ENCODE measurements at places on chromosomes 1 and 21.

DNA sequence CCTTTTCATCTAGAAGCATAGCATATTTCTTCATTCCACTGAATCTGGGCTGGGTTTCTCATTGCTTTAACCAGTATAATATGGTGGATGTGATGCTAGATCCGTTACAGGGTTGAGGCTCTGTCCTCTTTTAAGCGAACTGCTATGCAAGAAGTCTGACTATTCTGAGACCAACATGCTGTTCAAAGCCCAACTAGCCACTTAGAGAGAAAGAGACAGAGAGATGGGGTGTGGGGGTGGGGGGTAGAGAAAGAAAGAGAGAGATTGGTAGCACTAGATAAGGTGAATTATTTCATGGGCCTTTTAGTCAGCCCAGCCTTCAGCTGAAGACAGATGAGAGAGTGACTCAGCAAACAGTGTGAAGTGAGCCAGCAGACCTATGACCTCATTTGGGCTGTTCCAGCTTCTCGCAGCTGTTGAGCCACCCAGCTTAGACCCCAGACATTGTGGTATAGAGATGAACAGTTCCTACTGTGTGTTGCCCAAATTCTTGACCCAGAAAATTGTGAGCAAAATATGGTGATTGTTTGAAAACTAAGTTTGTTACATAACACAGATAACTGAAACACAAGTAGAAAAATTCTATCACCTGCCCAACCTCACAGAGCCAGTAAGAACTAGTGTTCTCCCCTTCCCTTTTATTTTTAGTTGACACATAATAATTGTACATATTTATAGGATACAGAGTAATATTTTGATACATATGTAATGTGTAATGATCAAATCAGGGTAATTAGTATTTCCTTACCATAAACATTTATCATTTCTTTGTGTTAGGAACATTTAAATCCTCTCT, 40.7 kb upstream of the PRKACB start:
- DNase-seq: peak; percentile 48

- DNase-seq: peak; percentile 7
These were observed 26.3 kb downstream of the PER3 start for GRCh38 chr1:7810395-7810794.

- no peak for DNase-seq
These were observed 135.2 kb upstream of the COA6 start for GRCh38 chr1:234238060-234238459.

- DNase-seq: no peak
These were observed 118.4 kb downstream of the HIVEP3 start for GRCh38 chr1:41800311-41800829.

DNA sequence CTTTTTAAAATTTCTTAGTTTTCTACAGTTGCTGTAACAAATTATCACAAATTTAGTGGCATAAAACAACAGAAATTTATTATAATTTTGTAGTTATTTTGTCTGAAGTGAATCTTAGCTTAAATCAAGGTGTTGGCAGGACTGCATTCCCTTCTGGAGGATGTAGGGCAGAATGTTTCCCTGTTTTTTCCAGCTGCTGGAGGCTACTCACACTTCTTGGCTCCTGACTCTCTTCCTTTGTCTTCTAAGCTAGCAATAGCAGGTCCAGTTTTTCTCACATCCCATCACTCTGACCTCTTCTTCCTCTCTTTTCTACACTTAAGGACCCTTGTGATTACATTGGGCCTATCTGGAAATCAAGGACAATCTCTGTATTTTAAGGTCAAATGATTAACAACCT, 84.1 kb downstream of the PKN2 start:
- no peak for DNase-seq

GRCh38 chr1:243457363-243457982, 201.6 kb downstream of the SDCCAG8 start:
- no peak for DNase-seq

- no peak for DNase-seq
These were observed 46.7 kb upstream of the FBXO28 start for GRCh38 chr1:224067207-224067606.

DNA sequence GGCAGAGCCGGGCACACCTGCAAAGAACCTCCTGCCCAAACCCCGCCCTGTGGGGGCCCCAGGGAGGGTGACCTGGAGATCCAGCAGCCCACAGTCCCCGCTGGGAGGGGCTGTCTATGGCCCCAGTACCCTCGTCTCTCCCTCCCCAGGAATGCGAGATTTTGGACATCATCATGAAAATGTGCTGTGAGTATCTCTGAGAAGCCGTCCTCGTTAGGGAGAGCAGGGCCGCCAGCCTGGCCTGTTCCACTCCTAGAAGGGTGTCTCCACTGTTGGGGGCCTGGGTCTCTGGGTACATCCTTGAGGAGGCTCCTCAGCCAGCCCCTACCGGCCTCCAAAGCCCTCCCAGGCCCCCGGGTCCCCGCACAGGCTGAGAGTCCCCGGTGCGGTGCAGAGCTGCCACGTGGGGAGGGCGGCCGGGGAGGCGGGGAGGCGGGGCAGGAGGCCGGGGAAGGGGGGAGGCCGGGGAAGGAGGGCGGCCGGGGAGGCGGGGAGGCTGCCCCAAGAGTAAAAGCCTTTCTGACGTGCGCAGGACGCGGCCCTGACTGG, 18.7 kb downstream of the COL6A1 start:
- no peak for DNase-seq

GRCh38 chr1:20983297-20983889, 193.3 kb downstream of the EIF4G3 start:
- no peak for DNase-seq

DNA sequence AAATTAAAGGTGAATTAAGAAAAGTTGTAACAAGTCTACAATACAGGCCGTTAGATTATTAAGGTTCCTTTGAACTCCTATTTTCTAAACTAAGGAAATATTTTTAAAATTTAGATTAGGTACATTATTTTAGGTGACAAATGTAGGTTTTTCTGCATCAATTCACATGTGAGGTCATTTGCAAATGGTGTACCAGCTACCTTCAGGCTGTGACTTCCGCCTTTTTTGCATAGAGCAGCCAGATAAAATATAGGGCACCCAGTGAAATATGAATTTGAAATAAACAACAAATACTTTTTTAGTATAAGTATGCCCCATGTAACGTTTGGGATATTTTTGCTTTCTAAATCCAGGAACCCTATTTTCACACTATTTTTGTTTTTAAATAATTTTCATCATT, 544.0 kb downstream of the LMO4 start:
- no peak for DNase-seq

- no peak for DNase-seq
These were observed 120.9 kb downstream of the KCNN3 start for GRCh38 chr1:154749078-154749760.

- DNase-seq: no peak
These were observed 482.9 kb downstream of the PTPRU start for GRCh38 chr1:29719253-29719652.

DNA sequence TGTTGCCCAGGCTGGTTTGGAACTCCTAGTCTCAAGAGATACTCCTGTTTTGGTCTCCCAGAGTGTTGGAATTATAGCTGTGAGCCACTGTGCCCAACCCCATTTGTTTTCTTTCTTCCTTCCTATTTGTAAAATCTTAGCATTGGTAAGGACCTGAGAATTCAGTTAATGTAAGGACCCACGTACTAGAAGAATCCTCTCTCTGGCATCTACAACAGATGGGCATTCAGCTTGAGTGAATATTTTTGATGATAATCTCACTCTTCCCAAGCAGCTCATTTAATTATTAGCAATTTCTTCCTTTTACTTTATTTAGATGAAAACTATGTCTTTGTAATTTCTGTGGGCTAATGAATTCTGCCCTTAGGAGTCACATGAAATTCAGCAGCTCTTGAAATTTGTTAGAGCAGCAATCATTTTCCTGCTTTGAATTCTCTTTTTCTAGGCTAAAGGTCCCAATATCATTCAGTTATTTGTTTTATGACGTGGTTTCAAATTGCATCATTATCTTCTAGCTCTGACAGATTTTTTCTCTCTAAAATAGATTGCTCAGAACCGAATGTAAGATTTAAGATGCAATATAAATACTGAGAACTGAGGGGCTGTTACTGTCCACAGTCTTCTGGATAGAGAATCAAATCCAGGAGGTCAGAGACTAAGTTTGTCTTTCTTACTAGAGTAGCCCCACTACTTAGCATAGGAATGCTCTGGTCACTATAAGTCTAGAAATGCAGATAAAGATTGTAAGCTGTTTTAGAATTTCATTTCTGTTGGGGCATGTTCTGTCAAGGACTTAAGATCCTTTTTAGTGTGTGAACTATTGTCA, 59.4 kb downstream of the EPB41 start:
- no peak for DNase-seq

DNA sequence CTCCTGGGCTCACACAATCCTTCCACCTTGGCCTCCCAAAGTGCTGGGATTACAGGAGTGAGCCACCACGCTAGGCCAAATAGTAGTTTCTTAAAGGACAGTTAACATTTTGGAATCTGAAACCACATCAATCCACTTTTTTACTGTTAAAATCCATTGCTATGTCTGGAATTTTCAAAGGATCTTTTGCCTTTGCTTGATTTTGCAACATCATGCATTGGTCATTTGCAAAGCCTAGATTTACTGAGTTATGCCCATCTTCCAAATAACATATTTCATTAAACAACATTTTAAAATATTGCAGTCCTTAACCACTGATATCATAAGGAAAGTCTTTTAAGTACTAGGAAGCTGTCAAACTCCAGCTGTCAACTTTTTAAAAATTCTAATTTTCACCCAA, 3.3 kb downstream of the POGZ start:
- no peak for DNase-seq

GRCh38 chr1:36287595-36287994, 18.6 kb upstream of the SH3D21 start:
- DNase-seq: no peak

GRCh38 chr1:20440785-20441200, 45.2 kb downstream of the CAMK2N1 start:
- no peak for DNase-seq

DNA sequence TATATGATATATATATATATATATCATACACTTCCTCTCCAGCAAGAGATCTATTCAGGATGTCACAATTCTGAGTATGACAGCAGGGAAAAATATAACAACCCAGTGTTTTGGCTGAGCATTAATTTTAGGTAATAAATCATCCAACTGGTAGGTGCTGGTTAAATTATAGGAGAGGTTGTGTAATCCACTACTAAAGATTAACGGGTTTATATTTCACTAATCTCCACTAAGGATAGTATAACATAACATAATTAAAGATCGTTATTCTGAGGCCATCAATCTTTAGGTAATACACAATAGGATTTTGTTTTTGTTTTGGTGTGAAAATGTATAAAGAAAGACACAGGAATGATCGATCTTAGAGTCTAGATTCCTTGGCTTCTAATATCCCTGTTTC, 102.2 kb downstream of the COQ8A start:
- no peak for DNase-seq

- DNase-seq: no peak
These were observed 23.8 kb downstream of the KIAA0040 start for GRCh38 chr1:175168782-175169181.

- no peak for DNase-seq
These were observed 170.0 kb downstream of the FCRL5 start for GRCh38 chr1:157382351-157382750.

GRCh38 chr1:97427371-97427770, 493.5 kb downstream of the DPYD start:
- DNase-seq: no peak

DNA sequence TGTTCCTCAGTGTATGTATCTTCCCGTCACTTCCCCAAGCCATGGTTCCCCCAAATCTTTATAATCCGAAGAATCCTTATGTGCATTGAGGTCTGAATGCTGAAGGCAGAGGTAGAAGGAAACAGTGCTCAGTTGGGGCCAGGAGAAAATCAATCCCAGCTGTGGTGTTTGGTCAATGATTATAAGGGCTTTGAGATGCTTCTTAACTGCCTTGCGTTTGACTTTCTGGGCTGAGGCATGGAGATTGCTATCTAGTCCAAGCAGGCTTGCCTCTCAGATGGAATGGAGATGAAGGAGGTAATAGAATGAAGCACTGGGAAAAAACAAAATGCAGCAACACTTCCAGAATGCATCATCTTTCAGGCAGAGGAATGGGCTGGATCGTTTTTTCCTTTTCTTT, 3.6 kb upstream of the MAP1LC3C start:
- DNase-seq: no peak

- no peak for DNase-seq
These were observed 411.3 kb downstream of the NPHP4 start for GRCh38 chr1:5580926-5581325.

DNA sequence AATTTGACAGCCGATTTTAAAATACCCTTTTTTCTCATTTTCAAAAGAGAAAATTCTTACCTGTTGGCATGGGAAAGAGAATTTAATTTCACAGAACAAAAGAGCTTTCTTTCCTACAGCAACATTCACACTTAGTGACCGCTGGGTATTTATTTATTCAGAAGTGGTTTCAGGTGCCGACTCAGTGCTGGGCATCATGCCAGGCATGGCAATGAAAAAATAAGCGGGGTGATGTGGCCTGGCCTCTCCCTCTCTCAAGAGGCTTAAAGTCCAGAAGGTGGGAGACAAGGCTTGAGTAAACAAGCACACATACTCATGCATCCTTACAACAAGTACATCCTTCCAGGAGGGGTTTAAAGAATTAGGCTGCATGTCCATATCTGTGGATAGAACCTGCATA, 4.1 kb upstream of the PCP4 start:
- DNase-seq: no peak

- DNase-seq: no peak
These were observed 592.7 kb upstream of the ADGRL4 start for GRCh38 chr1:79599257-79599656.

DNA sequence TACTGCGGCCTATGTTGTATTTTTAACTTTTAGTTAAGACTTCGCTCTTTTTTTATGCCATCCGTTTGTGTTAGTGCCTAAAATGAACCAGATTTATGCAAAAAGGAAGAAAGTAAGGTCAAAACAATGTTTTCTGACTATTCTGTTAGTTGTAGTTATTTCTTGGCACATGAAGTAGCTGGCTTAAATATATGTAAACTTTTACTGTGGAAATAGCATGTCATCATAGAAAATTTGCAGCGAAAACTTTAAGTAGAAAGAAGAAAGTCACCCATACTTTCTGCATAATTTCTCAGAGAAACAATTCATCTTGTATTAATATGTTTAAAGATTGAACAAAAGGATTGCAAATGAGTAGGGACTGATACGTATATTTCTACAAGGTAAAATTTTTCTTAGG, 106.4 kb downstream of the NEK7 start:
- no peak for DNase-seq

- DNase-seq: no peak
These were observed 35.1 kb downstream of the TMEM51 start for GRCh38 chr1:15188678-15189077.

DNA sequence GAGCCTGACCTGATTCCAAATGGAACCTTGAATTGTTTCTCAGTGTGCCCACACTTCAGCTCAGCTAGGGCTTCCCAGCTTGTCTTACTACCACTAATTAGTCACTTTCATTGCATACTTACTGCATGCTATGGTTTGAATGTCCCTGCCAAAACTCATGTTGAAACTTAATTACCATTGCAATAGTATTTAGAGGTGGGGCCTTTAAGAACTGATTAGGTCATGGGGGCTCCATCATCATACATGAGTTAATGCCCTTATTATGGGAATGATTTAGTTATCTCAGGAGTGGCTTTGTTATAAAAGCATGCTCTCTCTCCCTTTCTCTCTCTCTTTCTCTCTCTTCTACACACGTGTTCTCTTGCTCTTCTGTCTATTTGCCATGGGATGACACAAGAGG, 68.3 kb downstream of the NENF start:
- DNase-seq: no peak

- no peak for DNase-seq
These were observed 175.3 kb upstream of the ARHGEF16 start for GRCh38 chr1:3279182-3279470.
